ENCODE measurements at places on chromosomes 4 and X.

- no peak for DNase-seq
Measured at GRCh38 chrX:137855490-137855889, 289.6 kb downstream of the ZIC3 start.

DNA sequence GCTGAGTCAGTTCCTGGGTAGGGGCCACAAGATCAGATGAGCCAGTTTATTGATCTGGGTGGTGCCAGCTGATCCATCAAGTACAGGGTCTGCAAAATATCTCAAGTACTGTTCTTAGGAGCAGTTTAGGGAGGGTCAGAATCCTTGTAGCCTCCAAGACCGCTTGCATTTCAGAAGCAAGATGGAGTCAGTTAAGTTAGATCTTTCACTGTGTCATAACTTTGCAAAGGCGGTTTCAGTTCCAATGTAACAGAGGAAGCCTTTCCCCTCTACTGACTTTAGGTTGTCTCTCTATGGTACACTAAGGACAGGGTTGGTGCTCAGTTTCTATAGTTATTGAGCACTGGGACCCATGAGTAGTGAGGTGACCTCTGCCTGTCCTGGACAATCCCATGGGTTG, 127.3 kb upstream of the WDR1 start:
- DNase-seq = no peak

DNA sequence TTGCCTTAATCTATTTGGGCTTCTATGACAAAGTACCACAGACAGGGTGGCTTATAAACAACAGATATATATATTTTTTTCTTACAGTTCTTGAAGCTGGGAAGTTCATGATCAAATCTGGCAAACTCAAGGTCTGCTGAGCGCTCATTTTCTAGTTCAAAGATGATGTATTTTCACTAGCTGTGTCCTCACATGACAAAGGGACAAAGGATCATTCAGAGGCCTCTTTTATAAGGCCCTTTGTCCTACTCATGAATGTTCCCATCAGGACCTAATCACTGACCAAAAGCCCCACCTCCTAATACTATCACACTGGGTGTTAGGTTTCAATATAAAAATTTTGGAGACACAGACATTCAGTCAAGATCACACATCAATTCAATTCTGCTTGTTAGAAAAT, 2025.2 kb downstream of the PCDH7 start:
- no peak for DNase-seq

DNA sequence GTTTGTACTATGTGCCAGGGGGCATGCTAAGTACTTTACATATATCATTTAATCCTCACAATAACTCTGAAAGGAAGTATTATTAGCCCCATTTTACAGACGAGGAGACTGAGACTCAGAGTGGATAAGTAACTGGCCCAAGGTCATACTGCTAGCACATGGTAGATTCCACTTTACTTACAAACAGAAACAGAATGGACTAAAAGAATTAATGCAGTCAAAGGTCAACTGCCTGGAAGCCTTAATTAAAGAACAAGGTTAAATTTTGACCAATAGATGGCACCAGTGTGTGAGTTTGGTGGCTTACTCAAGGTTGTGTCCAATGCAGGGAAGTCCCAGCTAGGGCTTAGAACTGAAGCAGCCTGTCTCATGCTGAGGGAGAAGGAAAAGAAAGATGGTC, 4.7 kb downstream of the RIPPLY1 start:
- DNase-seq = no peak

DNA sequence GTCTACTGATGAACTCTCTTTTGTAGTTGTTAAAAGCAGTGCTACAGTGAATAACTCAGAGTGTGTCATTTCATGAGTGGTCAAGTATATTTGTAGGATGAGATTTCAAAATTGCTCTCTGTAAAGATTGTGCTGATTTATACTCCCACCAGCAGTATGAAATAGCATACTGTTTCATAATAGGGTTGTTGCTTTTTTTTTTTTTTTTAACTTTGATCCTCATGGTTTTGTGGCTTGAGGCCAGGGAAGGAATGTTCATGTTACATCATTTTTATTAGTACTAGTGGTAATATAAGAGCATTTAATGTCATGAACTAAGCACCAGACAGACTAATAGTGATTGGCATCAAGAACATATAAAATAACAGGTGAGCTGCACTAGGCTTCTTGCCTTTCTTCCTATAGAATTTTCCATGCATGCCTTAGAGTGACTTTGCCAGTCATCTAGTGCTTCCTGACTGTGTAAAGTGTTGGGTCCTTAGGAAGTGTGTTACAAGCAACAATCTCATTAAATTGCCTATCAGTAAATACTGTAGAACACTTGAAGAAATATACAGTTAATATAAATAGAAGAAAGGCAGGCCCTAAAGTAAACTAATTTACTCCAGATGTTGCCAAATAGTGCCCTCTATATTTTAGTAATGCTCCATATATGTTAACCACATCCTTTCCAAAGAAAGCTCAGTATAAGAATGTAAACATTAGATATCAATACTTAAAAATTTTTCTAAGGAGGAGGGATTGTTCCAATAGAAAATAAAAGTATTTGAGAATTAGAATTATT, 38.6 kb upstream of the MSMO1 start:
- DNase-seq = no peak

DNA sequence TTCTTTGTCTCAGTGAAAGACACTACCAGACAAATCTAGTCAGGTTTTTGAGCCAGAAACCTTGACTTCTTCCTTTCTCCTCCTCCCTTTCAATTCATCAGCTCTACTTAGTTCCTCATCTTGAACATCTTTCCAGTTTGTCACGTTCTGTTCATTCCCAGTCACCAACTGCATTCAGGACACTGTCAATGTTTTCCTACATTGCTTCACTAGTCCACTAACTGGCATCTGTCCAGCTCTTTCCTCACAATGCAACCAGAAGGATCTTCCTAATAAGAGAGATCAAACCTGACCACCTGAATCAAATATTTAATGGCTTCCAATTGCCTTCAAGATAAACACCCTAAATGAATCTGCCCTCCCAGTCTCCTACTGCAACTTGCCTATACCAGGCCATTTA, 52.5 kb downstream of the SYNPO2 start:
- DNase-seq = no peak

DNA sequence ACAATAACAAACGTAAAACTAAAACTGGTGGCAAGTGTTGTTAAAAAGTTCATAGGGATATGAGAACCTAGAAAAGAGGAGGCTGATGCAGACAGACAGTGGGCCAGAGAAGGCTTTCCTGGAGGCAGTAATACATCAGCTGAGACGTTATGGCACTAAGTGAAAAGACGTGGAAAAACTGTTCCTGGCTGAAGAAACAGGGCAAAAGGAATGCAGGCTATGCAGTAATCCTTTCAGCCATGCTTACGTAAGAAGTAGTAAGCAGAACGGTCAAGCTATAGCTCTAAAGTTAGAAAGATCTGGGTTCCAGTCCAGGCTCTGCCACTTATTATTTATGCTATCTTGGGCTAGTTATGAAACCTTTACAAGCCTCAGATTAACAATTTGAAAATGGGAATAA, 6.4 kb downstream of the LAMTOR3 start:
- no peak for DNase-seq

DNA sequence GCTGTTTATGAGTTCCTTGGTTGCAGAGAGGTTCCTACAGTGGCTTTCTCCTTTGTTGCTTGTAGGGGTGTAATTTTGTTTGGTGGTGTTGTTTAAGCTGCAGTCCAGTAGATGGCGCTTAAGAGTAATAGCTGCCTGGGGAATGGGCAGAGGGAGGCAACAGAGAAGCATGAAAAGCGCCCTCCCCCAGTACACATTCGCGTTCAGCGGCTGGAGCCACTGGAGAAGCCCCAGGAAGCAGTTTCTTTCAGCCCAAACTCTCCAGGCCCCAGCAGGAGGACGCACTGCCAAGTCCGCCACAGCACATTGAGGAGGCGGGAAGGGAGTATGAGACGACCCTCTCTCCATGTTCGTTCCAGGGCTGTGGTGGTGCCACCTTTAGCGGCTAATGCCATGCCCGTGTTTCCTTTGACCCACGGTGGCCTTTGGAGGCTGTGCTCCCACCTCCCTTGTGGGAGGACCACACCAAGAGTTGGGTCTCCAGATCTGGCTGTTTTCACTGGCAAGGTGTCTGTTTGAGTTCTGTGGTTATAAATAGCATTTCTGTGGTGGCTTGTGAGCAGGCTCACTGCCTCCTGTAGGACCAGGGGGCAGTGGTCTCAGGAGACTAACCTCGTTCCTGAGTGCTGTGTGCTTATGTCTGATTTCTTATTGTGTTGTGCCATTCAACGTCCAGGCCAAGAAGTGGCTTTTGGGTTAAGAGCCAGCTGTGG, 252.3 kb downstream of the ARHGAP10 start:
- no peak for DNase-seq

GRCh38 chrX:17591741-17592110, 145.6 kb upstream of the SCML1 start:
- no peak for DNase-seq

GRCh38 chr4:54609310-54609709, 48.4 kb upstream of the KIT start:
- no peak for DNase-seq

DNA sequence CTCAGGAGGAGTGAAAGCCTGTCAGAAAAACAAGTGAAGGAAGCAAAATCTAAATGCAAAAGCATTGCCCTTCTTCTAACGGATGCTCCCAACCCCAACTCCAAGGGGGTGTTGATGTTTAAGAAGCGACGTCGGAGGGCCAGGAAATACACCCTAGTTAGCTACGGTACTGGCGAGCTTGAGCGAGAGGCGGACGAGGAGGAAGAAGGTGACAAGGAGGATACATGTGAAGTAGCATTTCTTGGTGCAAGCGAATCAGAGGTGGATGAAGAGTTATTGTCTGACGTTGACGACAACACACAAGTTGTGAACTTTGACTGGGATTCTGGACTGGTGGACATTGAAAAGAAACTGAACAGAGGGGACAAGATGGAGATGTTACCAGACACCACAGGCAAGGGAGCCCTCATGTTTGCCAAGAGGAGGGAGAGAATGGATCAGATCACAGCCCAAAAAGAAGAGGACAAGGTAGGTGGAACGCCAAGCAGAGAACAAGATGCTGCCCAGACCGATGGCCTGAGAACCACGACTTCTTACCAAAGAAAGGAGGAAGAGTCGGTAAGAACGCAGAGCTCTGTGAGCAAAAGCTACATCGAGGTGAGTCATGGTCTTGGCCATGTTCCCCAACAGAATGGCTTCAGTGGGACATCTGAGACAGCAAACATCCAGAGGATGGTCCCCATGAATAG, 105.6 kb upstream of the MYOZ2 start:
- DNase-seq = no peak

- DNase-seq = no peak
Measured at GRCh38 chr4:1500231-1500965, 94.2 kb upstream of the NKX1-1 start.

DNA sequence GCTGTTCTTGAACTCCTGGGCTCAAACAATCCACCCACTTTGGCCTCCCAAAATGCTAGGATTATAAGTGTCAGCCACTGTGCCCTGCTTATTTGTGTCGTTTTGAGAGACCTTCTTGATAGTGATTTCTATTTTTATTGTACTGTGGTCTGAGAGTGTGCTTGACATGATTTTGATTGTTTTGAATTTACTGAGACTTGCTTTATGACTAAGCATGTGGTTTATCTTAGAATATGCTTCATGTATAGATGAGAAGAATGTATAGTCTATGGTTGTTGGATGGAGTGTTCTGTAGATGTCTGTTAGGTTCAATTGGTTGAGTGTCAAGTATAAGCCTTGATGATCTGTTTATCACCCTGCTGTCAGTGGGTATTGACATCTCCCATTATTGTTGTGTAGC, 789.3 kb downstream of the IL1RAPL1 start:
- DNase-seq = no peak

GRCh38 chr4:17336986-17337385, 174.9 kb downstream of the QDPR start:
- no peak for DNase-seq

- DNase-seq = no peak
Measured at GRCh38 chr4:183797011-183797444, 108.1 kb upstream of the STOX2 start.

DNA sequence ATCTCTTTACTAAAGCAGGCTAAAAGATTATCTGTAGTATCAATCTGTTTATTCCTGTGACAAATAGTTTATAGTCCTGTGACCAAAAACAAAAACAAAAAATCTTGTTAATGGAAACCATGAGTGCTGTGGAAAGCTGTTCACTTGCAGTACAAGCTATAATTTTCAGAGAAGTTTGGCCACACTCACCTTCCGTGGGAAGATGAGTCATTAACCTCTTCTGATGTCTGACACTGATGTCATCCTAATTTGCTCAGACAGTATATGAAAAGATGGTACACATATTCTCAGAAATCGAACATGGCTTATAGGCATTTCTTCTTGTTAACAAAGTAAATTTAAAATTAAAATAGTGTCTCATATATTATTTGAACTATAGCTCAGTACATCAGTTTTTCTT, 19.9 kb upstream of the ENPP6 start:
- no peak for DNase-seq

DNA sequence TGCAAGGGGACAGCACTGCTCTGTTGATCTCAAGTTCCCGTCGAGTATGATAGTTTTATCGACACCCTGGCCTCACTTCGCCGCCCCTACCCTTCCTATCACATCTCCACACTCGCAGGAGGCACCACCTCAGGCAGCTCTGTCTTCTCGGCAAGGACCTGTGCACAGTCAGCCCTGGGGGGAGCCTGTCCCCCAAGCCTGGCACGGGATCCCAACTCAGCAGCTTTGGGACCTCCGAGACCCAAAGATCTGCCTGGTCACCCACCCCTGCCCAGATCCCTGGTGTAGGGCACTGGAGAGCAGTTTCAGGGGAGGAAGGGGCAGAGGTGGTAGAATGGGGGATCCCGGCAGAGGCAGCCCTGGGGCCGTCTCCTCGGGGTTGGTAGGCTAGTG, 18.0 kb upstream of the UBA1 start:
- DNase-seq = no peak

DNA sequence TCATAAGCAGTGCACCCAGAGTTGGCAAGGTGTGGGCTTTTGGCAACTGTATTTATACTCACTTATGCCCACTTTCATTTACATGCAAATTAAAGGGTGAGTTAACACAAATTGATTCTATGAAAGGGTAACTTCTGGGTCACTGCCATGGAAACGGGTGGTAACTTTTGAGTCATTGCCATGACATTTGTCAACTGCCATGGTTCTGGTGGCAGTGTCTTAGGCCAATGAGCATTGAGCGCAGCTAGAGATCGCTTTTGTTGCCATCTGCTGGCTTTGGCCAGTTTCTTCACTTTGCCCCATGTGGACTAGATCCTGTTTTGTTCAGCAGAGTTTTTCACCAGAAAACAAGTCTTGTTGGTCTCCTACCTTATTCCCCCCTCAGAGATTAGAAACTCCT, 170.8 kb upstream of the NUDT6 start:
- DNase-seq = no peak

DNA sequence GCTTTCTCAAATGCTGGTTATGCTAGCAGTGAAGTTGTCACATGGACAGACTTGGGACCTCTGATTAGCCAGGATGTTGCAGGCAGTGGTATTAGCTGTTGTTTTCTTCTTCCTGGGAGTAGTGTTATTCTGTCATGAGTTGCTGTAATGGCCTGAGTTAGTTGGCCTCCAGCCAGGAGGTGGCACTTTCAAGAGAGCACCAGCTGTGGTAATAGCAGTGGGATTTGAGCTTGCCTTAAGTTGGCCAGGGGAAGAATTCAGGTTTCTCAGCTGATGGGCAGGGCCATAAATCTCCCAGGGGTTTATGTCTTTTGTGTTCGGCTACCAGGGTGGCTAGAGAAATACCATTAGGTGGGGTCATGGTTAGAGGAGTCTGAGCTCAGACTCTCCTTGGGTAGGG, 132.6 kb downstream of the GLUD2 start:
- DNase-seq = no peak

GRCh38 chr4:26866781-26867180, 6.1 kb downstream of the STIM2 start:
- DNase-seq = no peak

GRCh38 chrX:4484266-4484665, 770.8 kb upstream of the PRKX start:
- DNase-seq = no peak

- no peak for DNase-seq
Measured at GRCh38 chr4:168070903-168071302, 21.4 kb upstream of the ANXA10 start.
